Gastroesophageal sphincter (tissue), 4 donors: ENCODE measurements at places on chromosomes 16 and 17. TPM values are rescaled to one million over a fixed set of nuclear protein-coding genes. Genes with fewer than 3 reads are reported as not detected.

DNA sequence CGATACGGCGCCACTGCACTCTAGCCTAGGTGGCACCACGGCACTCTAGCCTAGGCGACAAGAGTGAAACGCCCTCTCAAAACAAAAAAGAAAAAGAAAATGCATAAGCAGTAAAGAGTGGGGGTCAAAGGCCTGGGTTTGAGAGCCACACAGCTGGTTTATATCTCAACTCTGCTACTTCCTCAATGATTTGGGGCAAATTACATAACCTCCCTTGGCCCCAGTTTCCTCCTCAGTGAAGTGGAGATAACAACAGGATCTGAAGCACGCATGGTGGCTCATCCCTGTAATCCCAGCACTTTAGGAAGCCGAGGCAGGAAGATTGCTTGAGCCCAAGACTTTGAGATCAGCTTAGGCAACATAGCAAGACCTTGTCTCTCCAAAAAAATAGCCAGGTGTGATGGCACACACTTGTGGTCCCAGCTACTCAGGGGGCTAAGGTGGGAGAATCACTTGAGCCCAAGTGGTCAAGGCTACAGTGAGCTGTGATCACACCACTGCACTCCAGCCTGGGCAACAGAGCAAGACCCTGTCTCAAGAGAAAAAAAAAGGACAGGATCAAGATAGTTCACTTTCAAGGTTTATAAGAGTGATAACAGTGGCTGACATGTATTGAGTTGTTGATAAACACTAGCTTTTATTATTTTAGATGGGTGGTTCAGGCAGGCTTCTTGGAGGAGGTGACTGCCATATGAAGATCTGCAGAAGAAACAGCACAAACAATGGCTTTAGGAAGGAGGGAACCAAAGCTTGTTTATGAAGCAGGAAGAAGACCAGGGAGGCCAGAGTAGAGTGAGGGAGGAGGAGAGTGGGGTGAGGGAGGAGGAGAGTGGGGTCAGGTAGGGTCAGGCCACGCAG, 8.5 kb upstream of the COG1 start:
- ATAC-seq: no peak

TBC1D3K gene
- not detected for total RNA-seq

- ATAC-seq: no peak
These were observed 255.2 kb downstream of the SLC39A11 start for GRCh38 chr17:72837335-72837734.

DNA sequence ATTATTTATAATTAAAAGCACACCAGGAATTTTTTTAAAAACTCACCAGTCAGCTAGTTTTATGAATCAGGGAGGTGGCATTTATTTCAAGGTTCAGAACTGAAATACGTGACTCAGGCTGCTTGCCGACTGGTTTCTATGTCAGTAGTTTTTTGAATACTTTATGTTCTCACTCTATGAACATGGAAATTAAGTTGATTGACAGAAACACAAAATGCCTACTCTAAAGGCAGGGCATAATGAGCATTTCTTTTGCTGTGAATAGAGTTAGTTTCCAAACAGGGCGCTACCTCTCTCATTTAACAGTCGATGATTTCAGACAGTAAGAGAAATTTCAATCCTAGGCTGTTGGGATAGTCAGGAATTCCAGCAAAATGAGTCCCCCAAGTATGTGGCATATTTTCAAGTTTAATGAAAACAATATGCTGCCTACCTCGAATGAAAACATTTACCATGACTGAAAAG, 6.7 kb downstream of the HS3ST3B1 start:
- no peak for ATAC-seq

OR4D1 gene
- not detected for total RNA-seq

- ATAC-seq: no peak
These were observed 95.3 kb downstream of the SOCS1 start for GRCh38 chr16:11160676-11161115.

MYH8 gene
- not detected for total RNA-seq

CBFA2T3 gene
- total RNA-seq: 1.4 TPM

EVPL gene
- 1.8 TPM for total RNA-seq

- peak; percentile 80 for ATAC-seq
These were observed 26.2 kb upstream of the PIK3R5 start for GRCh38 chr17:8991514-8992285.

SLC9A5 gene
- total RNA-seq: 0.93 TPM

GRCh38 chr17:72099919-72100318, 20.9 kb upstream of the SOX9 start:
- ATAC-seq: no peak

- no peak for ATAC-seq
These were observed 313.1 kb upstream of the TNRC6C start for GRCh38 chr17:77645072-77646045.

DNA sequence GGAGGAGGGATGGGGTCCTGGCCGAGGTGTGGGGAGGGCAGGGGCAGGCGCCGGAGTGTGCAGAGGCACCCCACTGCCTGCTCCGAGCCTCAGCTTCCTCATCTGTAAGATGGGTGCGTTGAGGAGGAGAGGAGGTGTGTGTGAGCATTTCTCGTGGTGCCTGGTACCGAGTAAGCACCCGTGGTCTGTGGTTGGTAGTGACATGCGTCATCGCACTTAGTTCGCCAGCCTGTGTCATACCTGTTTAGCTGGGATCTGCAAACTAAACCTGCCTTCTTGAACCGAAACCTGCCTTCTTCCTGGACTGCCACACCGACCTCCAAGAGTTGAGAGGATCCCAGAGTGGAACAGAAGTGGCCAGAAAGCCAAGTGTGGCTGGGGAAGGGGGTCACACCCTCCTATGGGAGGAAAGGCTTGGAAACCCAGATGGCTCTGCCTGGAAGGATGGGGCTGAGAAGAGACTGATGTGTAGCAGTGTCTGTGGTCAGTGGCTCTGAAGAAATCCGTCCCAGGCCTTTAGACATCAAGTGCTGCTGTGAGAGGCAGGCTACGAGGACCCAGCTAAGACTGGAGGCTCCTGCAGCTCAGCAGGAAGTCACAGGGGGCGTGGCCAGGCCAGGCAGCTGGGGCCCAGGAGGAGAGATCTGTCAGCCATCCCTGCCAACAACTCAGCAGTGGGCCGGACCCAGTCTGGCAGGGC, 162.6 kb upstream of the PLCG2 start:
- ATAC-seq: peak; percentile 57
